ENCODE measurements at places on chromosomes 3 and 15. TPM values are rescaled to one million over a fixed set of nuclear protein-coding genes. Genes with fewer than 3 reads are reported as not detected.

DNA sequence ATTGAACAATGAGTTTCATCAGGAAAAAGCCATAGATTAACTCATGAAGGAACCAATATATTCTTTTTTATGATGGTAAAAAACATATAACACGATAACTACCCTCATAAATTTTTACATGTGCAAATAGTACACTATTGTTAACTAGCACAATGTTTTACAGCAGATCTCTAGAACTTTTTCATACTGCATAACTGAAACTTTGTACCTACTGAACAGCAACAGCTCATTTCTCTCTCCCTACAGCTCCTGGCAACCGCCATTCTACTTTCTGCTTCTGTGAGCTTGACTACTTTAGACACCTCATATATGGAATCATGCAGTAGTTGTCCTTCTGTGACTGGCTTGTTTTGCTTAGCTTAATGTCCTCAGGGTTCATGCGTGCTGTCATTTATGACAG is 235.4 kb downstream of the NFKBIZ start:
- DNase-seq, result no peak

DNA sequence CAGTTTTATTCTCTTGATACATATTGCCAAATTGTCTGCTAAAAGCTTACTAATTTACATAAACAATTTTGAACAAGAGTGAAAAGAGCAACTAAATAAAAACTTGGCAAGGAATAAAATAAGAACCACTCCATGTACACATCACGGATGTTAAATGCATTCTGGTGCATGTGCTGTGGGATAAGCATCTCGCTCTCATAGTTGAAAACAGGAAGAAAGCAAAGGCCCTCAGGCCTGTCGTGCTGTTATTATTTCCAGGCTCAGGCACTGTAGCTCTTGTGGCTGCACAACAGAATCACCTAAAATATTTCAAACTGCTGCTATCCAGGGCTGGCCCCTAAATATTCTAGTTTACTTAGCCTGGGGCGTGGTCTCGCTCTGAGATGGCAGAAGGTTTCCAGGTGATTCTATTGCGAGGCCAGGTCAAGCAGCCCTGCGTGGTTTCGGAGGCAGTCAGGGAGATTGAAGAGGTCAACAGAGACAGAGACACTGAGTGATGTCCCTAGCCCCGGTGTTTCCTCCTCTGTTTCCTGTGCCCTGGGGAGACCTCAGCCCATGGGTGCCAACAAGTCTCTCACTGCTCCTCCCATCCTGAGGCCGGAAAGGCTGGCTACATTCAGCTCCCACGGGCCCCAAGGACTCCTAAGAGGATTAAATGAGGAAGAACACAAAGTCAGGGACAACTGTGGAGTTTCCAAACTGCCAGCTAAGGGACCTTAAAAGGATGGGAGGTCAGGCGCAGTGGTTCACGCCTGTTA is 18.2 kb upstream of the PDIA5 start:
- DNase-seq, result no peak

- peak; percentile 23 for DNase-seq
Observed at GRCh38 chr3:14329116-14329830, 73.1 kb upstream of the SLC6A6 start.

- DNase-seq, result no peak
Observed at GRCh38 chr15:22810853-22811338, 24.5 kb downstream of the NIPA1 start.

DNA sequence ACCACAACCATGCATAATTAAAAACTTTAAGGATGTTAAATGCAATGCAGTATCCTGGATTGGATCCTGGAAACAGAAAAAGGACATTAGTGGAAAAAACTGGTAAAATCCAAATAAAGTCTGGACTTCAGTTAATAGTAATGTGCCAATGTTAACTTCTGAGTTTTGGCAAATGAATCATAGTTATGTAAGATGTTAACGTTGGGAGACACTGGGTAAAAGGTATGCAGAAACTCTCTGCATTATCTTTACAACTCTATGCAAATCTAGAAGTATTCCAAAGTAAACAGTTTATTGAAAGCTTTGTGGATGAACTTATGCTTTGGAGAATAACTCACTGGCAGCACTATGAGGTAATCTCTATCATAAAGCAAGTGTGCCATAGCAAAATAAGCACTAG is 357.4 kb downstream of the RORA start:
- no peak for DNase-seq

DNA sequence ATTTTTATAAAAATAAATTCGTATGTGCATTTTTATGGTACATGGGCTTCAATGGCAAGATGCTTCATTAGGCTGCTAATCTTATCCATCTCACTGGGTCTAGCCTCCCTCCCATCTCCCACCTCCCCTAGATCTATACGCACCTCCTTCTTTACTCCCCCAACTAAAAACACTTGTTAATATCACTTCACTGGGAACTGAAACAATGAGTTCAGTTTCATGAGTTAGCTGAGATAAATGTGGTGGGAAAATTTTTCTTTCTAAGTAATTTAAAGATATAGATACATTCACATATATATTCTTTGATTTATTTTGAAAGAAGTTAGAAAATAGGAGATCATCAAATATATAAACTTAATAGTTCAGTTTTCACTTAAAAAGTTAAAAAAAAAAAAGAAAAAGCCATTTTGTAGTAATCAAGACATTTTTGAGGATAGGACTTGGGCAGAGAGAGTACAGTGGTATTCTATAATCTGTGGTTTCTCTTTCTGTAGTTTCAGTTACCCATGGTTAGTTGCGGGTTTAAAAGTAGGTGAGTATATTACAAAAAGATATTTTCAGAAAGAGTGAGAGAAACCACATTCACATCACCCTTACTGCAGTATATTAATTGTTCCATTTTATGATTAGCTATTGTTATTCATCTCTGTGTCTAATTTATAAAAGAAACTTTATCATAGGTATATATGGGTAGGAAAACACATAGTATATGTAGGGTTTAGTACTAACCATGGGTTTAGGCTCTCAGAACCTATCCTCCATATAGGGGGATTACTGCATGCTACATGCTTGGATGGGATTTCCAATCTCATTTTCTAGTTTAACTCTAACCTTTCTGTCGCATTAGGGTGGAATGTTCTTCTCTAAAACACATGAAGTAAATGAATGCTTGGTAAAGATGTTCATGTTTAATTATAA is 316.0 kb upstream of the CBLB start:
- DNase-seq, result no peak

DNA sequence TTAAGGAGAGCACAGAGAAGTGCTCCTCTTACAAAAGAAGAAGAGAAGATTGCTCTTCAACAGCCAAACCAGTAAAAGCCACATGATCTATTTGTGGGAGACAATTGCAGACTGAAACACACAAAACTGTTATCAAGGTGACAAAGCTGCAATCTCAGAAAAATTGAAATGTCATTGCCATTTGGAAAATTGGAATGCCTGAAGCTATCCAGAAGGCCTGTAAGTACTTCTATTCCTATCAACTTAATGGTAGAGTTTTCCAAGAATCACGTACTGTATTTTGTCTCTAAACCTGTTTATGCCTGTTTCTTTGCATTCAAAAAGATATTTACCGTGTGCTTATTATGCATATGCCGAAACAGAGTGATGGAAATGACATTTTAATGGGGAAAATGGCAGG is 204.7 kb downstream of the GREM1 start:
- DNase-seq, result no peak

DNA sequence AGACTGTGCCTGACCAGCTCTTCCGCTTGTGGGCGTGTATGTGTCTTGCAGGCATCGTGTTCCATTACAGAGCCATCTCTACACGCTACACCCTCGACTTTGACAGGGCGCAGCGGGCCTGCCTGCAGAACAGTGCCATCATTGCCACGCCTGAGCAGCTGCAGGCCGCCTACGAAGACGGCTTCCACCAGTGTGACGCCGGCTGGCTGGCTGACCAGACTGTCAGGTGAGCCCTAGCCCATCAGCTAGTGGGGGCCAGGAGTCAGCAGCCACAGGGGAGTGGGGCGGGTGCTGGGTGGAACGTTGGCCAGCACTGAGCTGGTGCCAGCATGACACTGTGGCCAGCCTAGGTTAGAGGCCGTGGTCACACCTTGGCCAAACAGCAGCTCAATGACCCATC is 36.7 kb downstream of the ACAN start:
- DNase-seq, result no peak

GRCh38 chr3:194382196-194382891 is 12.8 kb upstream of the LRRC15 start:
- DNase-seq, result no peak

Gene PLA1A
- not detected for total RNA-seq

Gene CLEC3B
- not detected for total RNA-seq

- DNase-seq, result no peak
Observed at GRCh38 chr3:126431103-126431534, 36.4 kb downstream of the CFAP100 start.

- DNase-seq, result no peak
Observed at GRCh38 chr15:47866446-47866845, 149.1 kb downstream of the SEMA6D start.

DNA sequence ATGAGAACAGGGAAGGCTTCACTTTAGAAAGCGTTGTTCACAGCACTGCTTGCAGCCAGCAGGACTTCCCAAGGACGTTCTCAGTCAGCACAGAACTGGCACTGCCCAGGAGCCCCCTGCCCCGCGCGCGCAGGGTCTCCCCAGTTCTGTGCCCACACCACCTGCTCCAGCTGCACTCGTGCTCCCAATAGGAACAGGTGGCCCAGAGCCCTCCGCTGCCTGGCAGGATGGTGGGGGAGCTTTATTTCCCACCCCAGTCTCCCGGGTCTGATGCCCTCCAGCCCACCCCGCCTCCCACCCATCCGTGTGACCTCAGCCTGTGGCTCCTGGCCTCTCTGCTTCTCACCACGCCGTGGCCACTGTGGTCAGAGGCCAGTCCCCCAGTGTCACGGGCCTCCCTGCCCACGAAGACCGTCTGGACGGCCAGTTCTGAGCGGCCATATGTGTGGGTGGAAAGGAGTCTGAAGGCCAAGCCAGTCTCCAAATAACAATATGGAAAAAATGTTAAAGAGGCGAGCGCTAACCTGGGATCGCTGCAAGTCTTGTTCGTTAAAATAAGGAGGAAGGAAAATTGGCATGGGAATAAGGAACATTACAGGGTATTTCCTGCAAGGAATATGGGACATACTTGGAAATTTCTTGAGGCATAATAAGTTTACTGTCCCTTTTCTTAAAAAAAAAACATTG is 54.6 kb upstream of the PCSK6 start:
- DNase-seq, result no peak

DNA sequence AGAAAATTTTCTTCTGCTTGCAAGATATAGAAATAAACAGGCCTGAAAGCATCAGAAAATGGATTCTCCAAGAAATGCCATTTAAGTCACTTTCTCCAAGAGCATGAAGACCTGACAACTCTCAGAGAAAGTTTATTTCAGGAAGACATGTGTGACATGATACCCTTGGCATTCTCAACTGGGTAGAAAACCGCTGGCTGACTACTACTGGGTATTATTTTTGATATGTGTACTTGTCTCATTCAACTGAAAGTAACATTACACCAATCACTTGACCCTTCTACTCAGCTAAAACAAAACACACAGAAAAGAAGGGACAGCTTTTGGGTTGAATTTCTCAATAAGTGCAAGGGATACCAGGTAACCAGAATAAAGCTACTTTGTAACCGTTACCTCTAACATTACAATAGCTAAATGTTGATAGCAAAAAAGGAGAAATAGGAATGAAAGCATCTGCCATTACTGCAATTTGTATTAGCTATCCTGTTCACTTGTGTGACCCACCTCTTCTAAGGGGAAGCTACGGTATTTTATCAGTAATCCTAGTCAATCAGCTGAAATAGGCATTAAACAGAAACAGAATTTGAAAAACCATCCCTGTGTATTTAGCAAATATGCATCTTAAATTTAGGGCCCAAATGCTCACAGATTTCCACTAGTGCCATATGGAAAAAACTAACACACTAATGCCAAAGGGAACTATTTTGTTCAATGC is 7.3 kb downstream of the TRA2B start:
- no peak for DNase-seq

- no peak for DNase-seq
Observed at GRCh38 chr3:76245073-76245472, 459.7 kb upstream of the ZNF717 start.

Gene CD86
- not detected for total RNA-seq

DNA sequence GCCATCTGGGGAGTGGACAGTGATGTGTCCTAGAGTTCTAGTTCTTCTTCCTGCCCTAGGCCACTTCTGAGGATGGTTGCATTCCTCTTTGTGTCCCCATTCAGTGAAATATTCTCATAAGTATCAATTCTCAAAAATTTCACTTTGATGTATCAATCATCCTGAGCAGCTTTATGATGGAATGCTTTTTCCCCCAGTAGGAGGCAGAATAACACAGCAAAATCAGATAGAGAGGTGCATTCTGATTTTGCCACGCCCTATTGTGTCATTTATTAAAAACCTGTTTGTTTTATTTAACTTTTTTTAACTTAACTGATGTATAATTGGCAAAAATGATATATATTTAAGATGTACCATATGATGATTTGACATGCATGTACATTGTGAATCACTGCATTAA is 656.0 kb upstream of the GRM7 start:
- peak; percentile 5 for DNase-seq

- DNase-seq, result peak; percentile 40
Observed at GRCh38 chr15:70214276-70214675, 116.6 kb upstream of the TLE3 start.
